AG04449 (cell line): ENCODE measurements at places on chromosomes 3 and 15.

- no peak for DNase-seq
These were observed 26.6 kb downstream of the DCP1A start for GRCh38 chr3:53320697-53321096.

DNA sequence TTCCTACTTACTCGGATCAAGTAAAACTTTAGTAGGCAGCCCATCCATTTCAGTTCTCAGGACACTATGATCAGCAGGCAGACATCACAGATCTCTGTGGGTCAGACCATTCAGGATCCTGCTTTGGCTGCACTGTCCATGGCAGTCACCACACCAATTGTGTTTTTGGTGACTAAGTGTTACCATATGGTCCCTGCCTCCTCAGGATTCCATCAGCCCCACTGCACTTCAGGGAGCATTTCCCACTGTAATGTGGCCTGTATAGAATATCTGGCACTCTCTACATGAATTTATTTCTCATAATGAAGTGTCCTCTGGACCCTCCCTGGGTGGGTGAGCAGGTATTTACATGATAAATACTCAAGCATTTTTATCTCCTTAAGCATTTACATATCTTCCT, 41.3 kb downstream of the ZNF445 start:
- DNase-seq = no peak

DNA sequence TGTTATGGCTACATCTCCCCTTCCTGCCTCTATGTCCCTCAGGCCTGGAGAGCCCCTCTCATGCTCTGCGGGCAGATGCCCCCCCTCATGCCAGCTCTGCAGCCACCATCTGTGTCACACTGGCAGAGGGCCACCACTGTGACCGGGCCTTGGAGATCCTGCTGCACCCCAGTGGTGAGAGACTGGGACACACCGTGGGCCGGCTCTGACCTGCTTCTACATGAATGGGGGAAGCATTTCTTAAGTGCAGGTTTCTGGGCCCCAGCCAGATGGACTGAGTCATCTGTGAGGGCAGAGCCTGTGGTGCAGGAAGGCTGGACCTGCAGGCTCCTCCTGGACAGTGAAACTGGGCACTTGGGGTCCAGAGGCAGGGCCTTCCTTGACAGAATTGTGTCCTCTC, 4.8 kb downstream of the VWA5B2 start:
- DNase-seq = peak; percentile 9

GRCh38 chr3:102757950-102758349, 323.1 kb downstream of the ZPLD1 start:
- no peak for DNase-seq

DNA sequence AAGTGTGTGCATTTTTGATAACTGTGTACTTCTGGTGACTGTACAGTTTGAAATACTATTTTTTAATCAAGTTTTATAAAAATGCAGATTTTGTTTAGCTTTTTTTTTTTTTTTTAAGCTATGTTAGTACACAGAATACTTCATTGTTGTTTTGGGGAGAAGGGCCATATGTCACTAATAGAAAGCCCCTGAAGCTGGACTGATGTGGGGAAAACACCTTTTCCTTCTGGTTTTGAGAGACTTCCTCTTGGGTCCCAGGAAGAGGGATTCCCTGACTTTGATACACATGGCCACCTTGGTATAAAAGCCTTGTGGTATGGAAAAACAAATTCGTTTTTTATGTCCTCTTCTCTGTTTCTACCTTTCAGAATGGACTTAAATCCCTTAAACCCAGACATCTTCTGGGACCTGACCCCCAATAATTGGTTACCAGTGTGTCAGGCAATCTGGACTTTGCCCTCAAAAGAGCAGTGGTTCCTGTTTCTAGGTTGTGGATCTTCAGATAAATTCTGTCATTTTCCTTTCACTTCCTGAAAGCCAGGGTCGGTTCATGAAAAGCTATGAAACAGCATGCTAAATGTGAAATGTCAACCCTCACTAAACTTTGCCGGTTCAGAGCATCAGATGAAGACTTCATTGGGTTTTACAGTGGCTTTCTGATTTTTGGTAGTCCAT, 31.1 kb upstream of the BLOC1S6 start:
- no peak for DNase-seq

DNA sequence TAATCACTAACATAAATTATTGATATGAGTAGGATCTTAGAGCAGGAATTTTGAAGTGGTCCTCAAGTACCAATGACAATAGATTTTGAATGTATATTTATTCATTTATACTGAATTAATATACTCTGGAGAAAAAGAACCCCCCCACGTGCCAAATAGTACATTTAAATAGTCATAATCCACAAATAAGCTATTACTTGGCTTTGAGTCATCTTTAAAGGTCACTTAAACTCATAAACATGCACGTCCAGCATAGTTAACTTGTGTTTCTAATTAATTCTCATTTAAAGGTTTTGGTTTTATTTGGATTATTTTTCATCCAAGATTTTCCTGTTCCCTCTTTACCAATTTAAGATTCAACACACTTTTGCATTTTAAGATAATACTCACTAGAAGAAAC, 35.1 kb downstream of the FGF7 start:
- no peak for DNase-seq

DNA sequence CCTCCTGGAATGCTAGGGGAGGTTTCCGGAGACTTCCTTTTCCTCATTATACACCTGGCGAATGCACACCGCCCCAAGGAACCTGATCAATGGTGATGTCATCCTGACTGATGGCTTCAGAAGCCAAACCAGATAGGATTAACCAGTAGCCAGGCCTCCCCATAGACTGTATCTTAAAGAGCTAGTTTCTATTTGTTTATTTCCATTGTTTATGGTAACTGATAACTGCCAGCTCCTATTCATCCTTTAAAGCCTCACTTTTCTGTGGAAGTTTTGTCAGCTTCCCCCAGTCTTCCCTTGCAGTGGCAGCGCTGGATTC, at the start of gene MKRN2OS:
TSS of gene MKRN2OS (minus strand) at position 27 of the 319 bp plus-strand sequence. CDS start 35 bp downstream, outside the sequence.
- DNase-seq = no peak

GRCh38 chr3:64593350-64593749, 94.5 kb downstream of the ADAMTS9 start:
- no peak for DNase-seq

DNA sequence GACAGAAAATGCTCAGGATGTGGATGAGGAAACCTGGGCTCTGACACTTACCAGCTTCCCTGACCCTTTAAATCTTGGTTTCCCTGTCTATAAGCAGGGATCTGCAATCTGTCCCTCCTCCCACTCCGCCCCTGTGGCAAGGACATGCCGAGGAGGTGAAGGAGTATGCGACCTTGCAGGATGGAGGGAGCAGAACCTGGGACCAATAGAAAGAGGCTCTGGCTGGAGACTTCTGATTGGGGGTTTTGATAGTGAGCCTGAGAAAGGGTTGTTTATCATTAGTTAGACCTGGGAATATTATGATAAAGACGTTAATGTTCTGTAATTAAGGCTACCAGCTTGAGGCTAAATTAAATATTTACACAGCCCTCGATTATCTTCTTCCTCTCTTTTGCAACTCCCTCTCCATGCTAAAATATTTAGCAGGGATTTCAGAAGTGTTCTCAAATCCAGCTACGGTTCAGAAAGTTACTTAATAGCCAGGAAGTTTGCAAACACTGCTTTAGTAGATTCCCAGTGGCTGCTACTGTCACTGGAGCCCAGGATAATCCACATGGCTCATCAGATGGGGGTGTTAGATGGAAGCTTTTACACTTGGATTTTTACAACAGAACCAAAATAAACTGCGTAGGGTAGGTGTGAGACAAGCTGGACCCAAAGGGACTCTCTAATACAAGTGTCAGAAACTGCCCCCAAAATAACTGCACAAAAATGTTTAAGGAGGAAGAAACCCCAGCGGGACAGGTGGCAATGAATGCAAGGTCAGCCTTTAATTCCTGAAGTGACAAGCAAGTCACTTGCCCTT, 9.2 kb upstream of the PAQR5 start:
- no peak for DNase-seq

- DNase-seq = no peak
These were observed 14.5 kb downstream of the CCDC71 start for GRCh38 chr3:49151610-49152009.

- no peak for DNase-seq
These were observed 161.1 kb upstream of the BCL6 start for GRCh38 chr3:187906416-187906815.

DNA sequence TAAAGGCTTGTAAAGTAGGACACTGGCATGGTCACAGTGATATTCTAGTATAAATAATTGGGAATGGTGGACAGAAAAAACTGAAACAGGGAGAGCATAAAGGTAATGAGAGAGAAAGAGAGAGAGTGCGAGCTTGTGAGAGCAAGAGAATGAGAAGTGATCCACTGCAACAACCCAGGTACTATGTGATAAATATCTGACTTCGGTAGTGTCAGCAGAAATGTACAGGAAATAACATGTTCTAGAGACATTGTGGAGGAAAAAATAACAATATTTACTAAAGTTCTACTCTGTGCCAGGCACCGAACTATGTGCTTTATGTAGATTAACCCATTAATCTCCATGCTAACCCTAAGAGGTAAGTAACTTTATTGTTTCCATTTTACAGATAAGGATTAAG, 425.9 kb downstream of the ZBTB20 start:
- no peak for DNase-seq

- no peak for DNase-seq
These were observed 1.5 kb downstream of the CYP1A1 start for GRCh38 chr15:74723754-74724334.

DNA sequence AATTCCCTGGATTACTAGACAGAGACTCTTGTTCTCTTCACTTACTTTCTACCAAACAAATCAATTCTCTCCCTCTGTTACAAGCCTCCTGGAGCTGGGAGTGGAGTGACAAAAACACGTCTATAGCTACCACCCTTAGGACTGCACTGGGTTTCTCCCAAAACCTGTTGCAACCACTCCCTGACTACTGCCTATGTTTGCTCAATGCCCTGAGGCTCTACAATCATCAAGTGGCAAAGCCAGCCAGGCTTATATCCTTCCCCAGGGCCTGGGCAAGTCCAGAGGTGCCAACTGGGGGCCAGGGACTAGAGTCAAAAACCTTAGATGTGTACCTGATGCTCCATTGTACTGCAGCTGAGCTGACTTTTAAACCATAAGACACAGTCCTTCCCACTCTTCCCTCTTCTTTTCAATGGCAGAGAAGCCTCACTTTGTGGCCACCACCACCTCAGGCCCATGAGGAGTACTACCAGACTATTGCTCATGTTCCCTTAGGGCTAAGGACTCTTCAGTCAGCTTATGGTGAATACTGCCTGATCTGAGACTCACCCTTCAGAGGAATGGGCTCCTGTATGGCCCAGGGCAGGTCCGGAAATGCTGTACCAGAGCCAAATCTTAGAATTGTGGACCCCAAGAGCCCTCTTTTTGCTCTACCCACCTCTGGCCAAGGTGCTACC, 125.4 kb upstream of the PLCL2 start:
- no peak for DNase-seq
